AG08395 (cell line): ENCODE measurements at places on chromosomes 11 and 22.

- DNase-seq = peak; percentile 58
Observed at GRCh38 chr11:90220391-90220790, 2.5 kb downstream of the CHORDC1 start.

DNA sequence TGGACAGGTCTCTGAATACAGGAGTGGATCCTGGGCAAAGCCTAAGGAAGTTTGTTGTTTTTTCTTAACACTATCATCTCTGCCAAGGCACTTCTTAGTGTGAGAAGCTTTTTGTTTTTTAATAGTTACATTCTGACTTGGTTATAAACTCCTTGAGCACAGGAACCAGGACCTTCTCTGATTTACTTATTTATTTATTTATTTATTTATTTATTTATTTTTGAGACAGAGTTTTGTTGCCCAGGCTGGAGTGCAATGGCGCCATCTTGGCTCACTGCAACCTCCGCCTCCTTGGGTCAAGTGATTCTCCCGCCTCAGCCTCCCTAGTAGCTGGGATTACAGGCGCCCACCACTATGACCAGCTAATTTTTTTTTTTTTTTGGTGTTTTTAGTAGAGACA, 11.0 kb downstream of the RNF185 start:
- DNase-seq = no peak

DNA sequence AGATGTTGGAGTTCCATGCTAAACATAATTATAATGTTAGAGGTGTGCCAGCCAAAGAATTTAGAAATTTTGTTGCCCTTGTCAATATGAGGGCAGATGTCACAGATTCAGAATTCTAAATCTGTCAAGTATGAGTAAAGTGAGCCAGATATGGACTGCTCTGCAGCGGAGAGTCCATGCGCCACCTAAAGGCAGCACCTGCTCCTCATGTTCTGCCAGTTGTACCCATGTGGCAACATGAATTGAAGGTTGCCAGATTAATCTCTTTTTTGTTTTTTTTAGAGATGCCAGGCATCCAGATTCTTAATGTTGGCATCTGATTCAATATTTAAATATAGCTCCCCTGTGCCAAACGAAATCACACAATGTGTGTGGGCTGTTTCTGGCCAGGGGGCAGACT, 678.6 kb upstream of the ANO5 start:
- DNase-seq = no peak

DNA sequence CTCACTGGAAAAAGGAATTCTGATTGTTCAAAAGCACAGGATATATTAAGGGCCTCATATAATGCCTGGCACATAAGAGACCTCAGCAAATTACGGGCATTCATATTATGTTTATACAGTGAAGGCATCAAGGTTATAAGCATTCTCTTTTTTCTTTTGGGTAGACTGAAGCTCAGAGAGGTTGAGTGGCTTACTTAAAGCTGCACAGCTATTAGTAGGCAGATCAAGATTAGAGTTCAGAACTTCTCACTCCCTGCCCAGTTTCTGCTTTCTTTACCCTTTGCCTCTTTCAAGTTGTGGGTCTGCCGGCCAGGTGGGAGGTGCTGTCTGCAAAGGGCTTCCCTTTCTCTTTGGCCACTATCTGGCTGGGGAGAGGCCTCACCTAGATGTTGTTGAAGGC, 18.0 kb downstream of the CSF2RB start:
- no peak for DNase-seq

DNA sequence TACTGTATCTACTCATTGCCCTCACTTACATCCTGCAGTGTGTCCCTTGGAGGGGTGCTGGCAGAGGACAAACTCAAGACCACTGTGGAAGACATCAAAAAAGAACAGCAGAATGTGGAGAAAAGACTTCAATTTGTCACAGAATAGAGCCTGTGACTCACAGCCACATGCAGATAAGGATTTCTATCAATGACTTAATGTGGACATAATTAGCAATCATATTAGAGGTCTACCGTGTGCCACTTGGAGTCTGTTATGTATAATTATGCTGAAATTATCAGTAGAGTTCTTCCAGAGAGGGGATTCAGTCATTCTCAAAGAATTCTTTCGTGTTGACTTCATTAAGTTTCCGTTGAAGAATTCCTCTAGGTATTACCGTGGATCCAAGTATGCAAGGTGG, 473.5 kb downstream of the MIAT start:
- no peak for DNase-seq

DNA sequence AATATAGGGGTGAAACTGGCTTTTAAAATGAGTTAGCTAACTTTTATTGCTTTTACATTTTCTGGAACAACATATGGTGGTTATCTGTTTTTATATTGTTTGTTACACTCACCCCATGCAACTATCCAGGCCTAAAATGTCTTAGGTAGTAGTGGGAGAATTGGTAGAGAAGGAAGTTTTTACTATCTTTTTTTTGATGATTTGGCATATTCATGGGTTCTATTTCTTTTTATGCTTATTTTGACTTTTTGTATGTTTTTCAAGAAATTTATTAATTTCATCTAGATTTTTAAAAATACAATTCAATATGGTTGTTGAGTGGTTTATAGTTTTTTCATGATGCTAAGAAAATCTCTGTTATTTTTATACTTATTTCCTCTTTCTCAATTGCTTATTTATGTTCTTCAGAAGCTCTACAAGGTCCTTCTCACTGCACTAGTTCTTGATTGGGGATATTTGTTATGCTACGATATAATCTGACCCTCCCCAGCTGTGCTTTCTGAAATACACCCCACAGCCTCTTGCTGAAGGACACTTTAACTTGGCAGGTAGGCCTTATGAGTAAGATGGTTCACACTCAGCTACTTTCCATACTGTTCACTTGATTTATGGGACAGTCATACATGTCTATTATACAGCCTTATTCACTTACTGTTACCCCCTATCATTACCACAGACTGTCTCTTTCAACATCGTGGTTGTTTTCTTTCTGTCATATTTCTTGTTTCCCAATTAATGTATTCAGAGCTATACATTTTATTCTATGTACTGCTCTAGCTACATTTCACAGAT, 431.2 kb downstream of the METTL15 start:
- DNase-seq = no peak

DNA sequence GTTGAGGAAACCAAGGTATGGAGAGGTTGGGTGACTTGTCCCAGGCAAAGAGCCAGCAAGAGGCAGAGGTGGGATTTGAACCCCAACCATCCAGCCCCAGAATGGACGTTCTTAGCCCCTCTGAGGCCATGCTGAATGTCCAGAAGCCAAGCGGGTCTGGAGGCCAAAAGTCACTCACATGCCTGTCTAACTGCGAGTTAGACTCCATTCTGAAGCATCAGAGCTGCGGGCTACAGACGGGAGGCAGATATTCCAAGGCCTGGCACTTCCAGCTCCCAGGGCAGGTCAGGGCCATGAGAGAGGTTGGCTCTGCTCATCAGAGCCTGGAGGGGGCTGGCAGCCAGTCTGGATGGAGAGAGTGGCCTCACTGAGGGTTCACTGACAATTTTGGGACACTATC, 616.5 kb downstream of the BRD1 start:
- no peak for DNase-seq

GRCh38 chr11:114678125-114679036, at the start of gene NXPE2:
TSS of gene NXPE2 (plus strand) at chr11:114678527. CDS start at chr11:114678576, 49 bp downstream.
- DNase-seq = peak; percentile 38

DNA sequence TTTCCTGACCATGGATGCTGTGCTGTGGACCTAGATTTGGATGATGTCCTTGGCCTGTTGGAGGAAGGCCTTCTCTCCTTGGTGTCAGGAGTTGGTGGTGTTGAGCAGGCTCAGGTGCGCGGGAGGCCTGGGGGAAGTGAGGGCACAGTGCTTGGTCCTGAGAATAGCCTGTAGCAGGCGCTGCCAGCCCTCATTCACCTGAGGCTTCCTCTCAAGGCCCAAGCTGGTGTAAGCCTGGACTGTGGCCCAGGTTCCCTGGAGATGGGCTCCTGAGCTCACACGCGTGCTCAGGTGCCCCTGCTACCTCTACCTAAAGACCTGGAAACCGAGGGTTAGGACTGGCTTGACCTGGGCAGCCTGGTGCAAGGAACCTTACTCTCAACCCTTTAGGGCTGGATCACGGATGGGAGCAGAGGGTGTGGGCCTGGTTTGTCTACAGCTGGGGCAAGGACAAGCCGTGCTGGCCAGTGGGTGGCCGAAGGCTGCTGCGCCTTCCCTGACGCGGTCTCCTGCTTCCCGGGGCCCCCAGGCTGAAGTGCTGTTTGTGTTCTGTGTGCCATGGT, 7.8 kb upstream of the GRAMD4 start:
- DNase-seq = no peak

GRCh38 chr11:117723277-117724024, 73.6 kb downstream of the DSCAML1 start:
- no peak for DNase-seq

DNA sequence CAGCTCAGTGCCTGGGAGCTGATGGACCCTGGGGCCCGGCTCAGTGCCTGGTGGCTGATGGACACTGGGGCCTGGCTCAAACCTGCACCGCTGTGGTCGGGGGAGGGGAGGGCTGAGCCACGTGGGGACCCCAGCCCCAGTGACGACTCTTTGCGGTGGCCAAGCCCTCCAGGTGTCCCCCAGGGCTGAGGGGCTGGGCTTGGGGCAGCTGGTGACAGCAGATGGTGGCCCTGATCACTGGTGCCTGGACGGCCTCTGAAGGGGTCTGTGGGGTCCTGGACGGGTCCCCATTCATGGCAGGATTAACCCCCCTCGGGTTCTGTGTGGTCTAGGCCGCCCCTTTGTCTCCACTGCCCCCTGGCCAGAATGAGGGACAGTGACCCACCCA, 3.4 kb upstream of the MUC5B start:
- DNase-seq = no peak

- DNase-seq = no peak
Observed at GRCh38 chr11:109747839-109748238, 325.8 kb downstream of the C11orf87 start.

DNA sequence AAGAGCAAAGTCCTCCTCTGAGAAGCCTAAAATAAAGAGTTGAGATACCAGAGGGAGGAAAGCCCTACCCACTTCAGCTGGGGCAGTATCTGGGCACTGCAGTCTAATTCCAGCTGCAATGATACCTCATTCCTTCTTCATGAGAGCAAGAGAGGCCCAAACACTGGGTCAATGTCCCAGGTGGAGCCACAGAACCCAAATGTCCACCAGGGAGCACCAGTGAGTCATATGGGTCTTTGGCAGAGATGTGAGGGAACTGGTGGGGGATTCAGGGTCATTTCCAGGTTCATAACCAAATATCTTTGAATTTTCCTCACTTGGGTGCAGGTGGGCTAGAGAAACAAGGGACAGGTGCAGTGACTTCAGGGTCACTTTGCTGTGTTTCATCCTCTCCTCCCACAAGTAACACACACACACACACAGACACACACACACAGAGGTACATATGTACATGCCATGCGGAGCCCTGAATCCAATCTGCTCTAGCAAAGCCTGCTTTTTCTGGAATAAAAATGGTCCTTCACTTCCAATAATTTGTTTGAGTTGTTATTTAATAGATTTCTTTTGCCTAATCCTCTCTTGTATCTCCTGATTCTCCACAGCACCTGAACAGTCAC, 585.4 kb downstream of the SOX6 start:
- peak; percentile 35 for DNase-seq

DNA sequence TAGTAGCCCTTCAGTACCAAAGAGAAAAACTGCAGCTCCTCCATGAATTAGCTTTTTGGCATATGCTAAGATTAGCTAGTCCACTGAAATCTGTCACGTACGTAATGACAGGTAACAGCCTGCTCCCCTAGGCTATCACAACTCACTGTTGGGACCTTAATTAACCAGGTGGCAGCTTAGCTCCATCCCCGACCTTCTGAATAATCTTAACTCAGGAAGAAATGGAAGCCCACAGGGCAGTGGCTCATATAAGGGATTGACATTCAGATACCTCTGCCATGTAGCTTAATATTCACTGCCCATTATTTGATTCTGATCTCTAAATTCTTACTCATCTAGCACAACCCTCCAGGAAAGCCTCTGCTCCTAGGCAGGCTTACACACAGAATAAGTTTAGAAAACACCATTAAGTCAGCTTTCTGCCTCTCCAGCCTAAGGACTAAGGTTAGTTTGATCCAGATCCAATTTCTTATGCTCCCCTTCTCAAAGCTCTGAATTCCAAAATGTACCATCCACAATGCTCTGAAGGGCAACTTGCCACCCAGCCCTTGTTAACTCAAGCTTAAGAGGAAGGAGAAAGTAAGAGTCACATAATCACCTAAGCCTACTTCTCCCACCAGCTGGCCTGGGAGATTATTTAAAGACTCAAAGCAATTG, 5.0 kb downstream of the HSPA8 start:
- no peak for DNase-seq

GRCh38 chr11:8082391-8083087, 1.5 kb downstream of the TUB start:
- peak; percentile 43 for DNase-seq

GRCh38 chr11:63243533-63243932, at the start of gene SLC22A25:
TSS of gene SLC22A25 (minus strand) at chr11:63243599. CDS start at chr11:63229652, 13,947 bp downstream.
- no peak for DNase-seq

DNA sequence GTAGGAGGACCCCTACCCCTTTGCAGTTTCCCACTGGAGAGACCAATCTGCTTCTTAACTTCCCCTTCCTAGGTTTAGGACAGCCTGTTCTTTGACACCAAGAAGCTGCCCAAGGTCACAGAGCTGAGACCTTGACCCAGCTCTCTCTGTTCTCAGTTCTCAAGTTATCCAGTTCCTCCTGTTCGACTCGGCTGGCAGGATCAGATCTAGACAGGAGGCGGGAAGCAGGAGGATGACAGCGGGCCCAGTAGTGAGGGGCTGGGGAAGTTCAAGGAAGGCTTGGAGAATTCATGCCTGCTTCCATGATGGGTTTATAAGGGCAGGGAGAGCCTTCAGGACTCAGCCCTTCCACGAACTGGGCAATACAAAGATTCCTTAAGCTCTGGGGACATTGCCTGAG, 210.6 kb downstream of the DSCAML1 start:
- DNase-seq = no peak

DNA sequence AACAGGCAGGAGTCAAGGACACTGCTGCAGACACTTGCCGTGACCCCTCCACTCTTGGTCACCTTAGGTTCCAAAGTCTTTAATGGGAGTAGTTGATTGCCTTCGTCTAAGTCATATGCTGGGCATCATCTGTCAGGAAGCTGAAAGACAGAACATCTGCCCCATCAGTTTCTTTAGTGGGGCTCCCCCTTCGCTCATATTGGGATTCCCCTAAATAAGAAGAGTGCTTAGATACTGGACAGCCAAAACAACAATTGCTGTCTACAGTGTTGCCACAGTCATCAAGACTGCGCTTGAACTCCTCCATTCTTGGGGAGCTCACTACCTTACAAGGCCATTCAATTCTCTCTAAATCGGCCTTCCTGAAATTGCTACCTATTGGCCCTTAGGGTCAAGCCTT, 58.5 kb downstream of the UBASH3B start:
- no peak for DNase-seq

GRCh38 chr11:690738-691633, 4.0 kb downstream of the DEAF1 start:
- DNase-seq = no peak

GRCh38 chr11:61082062-61082870, 20.0 kb upstream of the CD5 start:
- no peak for DNase-seq

GRCh38 chr22:37472418-37473006, 13.7 kb downstream of the MFNG start:
- DNase-seq = peak; percentile 49

GRCh38 chr22:27420195-27420816, 381.2 kb downstream of the MN1 start:
- no peak for DNase-seq
